CD4-positive, alpha-beta T cell treated with Interleukin-17A for 4 hours (primary cell): ENCODE measurements at places on chromosomes 1 and 21.
A peak's percentile ranks its signal among the peaks of the same experiment; 100 is the strongest.

- peak; percentile 8 for DNase-seq
Measured at GRCh38 chr1:62295921-62296491, 23.2 kb downstream of the KANK4 start.

DNA sequence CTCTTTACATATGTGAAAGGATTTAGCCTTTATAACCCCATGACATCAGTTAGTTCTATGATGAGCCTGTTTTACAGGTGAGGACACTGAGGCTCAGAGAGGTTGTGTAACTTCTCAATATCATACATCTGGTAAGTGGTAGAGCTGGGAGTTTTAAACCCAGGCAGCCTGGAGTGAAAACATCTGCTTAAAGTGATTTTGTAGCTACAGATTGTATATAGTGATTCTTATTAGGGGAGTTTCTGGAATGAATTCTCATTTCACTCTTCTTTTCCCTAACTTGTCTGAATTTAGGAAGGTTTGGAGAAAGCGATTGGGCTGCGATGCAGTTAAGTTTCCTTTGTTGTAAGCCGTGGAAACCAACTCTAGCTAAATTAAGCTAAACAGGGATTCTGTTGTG lies 175.6 kb downstream of the CAMTA1 start:
- no peak for DNase-seq

- no peak for DNase-seq
Measured at GRCh38 chr1:241630476-241630875, 9.7 kb downstream of the CHML start.

- DNase-seq: no peak
Measured at GRCh38 chr1:24415910-24416665, 486 bp downstream of the NIPAL3 start.

DNA sequence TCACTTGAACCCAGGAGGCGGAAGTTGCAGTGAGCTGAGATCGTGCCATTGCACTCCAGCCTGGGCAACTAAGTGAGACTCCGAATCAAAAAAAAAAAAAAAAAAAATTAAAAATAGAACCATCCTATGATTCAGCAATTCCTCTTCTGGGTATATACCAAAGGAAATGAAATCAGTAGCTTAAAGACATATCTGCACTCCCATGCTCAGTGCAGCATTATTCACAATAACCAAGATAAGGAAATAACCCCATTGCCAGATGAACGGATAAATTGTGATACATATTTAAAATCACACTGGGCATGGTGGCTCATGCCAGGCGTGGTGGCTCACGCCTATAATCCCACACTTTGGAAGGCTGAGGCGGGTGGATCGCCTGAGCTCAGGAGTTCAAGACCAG lies 23.8 kb downstream of the ALDH9A1 start:
- no peak for DNase-seq
